ENCODE measurements at places on chromosomes 11 and 22. TPM values are rescaled to one million over a fixed set of nuclear protein-coding genes. Genes with fewer than 3 reads are reported as not detected.

The ZNF280B gene
- total RNA-seq: 2.4 TPM

The TNNI2 gene
- total RNA-seq: not detected

- no peak for DNase-seq
Measured at GRCh38 chr11:96964661-96965060, 574.8 kb downstream of the JRKL start.

GRCh38 chr22:20226077-20226716 lies 41.9 kb downstream of the RTN4R start:
- DNase-seq: no peak

DNA sequence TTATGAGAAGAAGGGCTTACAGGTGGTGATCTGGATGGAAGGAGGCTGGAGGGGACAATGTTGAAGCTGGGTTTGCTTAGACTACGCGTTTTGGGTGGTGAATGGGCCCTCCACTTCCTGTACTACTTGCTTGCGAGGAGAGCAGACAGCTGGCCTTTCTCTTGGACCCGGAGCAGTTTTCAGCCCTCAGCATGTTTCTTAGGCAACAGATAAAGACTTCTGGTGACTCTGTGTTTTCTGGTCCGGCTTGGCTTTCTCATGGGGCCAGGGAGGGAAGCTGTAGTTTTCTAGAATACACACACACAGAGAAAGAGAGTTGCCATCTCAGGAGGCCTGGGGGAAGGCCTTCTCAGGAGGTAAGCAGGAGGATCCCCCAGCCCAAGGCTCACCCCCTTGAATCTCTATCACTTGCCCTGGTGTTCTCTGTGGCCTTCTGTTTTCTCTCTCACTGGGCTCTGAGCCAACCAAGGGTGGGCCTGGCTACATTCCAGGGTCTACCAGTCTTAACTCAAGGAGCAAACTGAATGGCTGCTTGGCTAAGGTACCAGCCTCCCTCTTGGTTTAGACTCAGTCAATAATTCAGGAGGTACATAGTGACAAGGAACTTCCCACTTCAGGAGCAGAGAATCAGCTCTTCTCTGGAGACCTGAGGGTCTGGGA lies 2.4 kb downstream of the CCS start:
- peak; percentile 27 for DNase-seq

DNA sequence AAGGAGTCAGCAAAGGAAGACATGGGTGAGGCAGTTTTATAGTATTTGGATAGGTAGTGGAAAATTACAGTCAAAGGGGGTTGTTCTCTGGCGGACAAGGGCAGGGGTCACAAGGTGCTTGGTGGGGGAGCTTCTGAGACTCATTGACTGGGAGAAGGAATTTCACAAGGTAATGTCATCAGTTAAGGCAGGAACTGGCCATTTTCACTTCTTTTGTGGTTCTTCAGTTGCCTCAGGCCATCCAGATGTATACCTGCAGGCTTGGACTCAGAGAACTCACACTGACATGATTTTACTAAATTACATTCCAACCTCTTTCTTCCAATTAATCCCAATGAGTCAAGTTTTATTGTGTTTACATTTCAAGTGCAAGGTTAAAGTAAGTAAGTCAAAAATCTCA lies 240.5 kb upstream of the API5 start:
- DNase-seq: no peak

DNA sequence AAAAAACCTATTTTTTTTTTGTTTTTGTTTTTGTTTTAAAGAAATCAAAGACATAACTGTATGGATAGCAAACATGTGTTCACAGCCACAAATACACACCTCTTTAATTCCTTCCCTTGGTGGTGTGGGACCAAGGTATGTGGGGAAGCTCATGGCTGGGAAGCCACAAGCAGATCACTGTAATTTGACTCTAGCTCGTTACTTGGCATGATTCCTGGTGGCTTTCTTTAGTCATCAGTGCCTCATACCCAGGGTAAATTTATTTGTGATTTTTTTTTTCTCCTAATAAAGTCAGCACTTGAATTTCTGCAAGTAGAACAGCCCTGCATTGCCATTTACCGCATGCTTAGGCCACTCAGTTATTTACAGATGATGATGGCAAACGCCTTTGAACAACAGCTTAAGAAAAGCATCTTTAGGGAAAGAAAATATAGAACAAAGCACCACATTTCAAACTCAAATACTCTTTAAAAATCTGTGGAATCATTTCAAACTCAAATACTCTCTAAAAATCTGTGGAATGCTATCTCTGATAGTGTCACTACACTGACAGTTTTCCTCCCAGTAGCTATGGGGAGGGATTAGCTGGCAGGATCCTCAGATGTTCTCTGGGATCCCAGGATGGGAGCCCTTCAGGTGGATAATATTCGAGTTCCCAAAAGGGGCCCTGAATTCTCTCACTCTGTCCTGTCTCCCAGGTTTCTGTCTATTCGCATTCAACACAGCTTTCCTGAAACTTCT lies 687.2 kb downstream of the OPCML start:
- peak; percentile 90 for DNase-seq

GRCh38 chr11:65334696-65335295 lies 1.1 kb downstream of the DPF2 start:
- DNase-seq: no peak
